Fibroblast of the aortic adventitia (primary cell): ENCODE measurements at places on chromosomes 4 and X. TPM values are rescaled to one million over a fixed set of nuclear protein-coding genes. Genes with fewer than 3 reads are reported as not detected.

- no peak for DNase-seq
Observed at GRCh38 chr4:158728236-158728635, 5.0 kb upstream of the PPID start.

DNA sequence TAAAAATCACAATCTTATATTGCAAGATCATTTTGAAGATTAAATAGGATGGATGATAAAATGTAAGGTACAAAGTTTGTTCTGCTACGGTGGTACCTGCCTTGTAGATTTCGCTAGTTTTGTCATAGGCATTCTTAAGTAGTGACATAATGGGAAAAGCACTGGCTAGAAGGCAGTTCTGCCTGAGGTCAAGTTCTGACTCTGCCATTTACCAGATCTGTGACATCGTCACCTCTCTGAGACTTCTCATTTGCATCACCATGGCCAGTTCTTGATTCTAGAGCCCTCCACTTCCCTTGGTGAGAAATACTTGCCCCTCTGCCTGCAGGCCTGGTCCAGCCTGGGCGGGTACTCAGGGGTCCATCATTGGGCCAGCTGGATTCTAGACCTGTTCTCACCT is 85.2 kb downstream of the HS3ST1 start:
- DNase-seq, result no peak

- no peak for DNase-seq
Observed at GRCh38 chr4:152171556-152171955, 364.3 kb downstream of the FBXW7 start.

DNA sequence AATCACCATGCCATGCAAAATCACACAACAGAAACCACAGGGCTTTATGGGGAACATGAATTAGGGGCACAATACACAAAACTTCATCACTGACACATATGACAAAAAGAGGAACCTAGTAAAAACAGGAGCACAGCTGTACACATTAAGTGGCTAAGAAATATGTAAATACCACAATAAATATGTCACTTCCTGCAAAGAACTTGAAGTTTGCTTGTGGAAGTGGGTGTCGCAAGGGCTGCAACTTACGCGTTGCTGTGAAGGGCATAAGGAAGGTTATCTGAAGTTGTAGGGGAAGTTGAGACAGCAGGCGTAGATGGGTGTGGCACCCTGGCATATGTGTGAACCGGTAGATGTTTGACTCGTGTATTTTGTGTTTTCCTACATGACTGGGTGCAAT is 42.4 kb downstream of the CLCN4 start:
- DNase-seq, result no peak

Gene DIPK2B
- total RNA-seq, result 0.09 and 0.16 TPM in 2 replicates

GRCh38 chr4:4502694-4503311 is 39.0 kb downstream of the STX18 start:
- DNase-seq, result no peak
